B cell (primary cell): ENCODE measurements at places on chromosomes 7 and 10. TPM values are rescaled to one million over a fixed set of nuclear protein-coding genes. Genes with fewer than 3 reads are reported as not detected.
A peak's percentile ranks its signal among the peaks of the same experiment; 100 is the strongest.

SLC39A12 gene
- not detected in 2 replicates for total RNA-seq

PPP1R9A gene
- total RNA-seq = 2.6 and 4.8 TPM in 2 replicates

RNF32 gene
- 2.3 and 3.4 TPM in 2 replicates for total RNA-seq

EPHB4 gene
- 3.3 and 3.9 TPM in 2 replicates for total RNA-seq

SFTPA1 gene
- total RNA-seq = not detected in 2 replicates

PPP1R3C gene
- not detected in 2 replicates for total RNA-seq

RNLS gene
- total RNA-seq = 7.5 and 7.9 TPM in 2 replicates

ZEB1 gene
- 96.7 and 107 TPM in 2 replicates for total RNA-seq

DNA sequence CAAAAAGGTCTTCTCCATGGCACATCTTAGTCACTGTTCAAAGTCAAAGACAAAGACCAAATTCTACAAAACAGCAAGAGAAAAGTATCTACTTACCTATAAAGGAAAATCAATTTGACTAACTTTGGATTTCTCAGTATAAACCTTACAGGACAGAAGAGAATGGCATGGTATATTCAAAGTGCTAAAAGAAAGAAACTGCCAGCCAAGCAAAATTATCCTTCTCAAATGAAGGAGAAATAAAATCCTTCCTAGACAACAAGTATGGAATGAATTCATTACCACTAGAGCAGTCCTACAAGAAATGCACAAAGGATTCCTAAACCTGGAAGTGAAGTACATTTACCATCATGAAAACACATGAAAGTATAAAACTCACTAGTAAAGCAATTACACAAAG lies 235.5 kb downstream of the STK31 start:
- no peak for DNase-seq

GRCh38 chr7:120793213-120793936 lies 64.6 kb downstream of the TSPAN12 start:
- no peak for DNase-seq

DNA sequence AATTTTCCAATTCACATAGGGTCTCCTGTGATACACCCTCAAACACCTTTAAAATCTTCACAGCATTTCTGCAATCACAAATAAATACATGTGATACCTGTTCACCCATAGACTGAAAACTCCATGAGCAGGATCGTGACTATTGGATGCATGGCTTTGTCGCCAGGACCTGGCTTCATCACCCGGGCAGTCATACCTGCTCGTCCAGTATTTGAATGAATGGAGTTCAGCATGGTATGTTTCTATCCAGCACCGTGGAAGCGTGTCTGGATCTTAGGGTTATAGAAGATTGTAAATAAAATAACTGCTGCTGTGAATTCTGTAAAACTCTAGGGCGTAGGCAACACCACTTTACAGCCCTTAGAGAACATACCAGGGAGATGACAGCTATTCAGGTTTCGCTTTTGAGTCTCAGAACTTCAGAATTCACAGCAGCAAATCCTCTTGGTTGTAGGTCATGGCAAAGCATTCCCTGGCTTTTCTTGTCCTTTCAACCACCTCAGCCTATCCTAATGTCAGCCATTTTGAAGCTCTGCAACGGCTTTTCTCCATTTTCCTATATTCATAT lies 47.4 kb upstream of the USP6NL start:
- no peak for DNase-seq

GRCh38 chr10:79378383-79378646 lies 31.0 kb downstream of the PPIF start:
- DNase-seq = no peak

GRCh38 chr7:101185258-101185839 lies 5.3 kb upstream of the NAT16 start:
- DNase-seq = no peak

DNA sequence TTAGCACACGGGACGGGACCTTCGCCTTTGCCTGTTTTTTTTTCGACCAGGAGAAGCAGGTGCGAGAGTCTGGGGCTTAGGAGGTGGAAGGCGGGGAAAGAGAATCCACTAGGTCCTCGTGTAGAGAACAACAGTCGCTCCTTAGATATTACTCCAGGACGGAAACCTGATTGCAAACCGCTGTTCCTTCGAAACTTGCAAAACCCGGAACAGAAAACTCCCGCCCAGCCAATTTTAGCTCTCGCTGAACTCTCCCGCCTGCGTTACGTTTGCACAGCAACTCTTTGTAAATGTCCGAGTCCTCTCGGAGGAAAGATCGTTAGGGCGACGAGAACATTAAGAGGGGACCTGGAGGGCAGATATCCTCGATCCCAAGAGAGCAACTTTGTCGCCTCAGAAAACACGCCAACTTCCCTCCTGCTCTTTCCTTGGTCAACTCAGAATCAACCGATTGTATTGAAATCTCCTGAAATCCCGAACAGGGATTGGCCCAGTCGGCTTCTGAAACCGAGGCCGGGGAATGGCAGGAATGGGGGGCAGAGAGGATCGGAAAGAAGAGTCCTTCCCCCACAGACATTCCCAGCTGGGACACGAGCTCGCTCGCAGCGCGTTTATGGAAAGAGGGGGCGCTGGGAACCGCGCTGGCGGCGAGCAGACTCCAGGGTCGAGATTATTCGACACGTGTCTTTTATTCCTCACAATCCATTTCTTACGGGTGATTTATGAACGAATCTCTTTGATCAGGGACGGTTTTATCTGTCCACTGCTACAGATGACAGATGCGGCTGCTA lies 9.9 kb downstream of the TWIST1 start:
- DNase-seq = peak; percentile 36

GRCh38 chr7:150719436-150719835 lies 3.0 kb downstream of the GIMAP1 start:
- no peak for DNase-seq
